Mesenchymal stem cell (in vitro differentiated cells and primary cell): ENCODE measurements at places on chromosomes 6 and 20.
A peak's percentile ranks its signal among the peaks of the same experiment; 100 is the strongest.

DNA sequence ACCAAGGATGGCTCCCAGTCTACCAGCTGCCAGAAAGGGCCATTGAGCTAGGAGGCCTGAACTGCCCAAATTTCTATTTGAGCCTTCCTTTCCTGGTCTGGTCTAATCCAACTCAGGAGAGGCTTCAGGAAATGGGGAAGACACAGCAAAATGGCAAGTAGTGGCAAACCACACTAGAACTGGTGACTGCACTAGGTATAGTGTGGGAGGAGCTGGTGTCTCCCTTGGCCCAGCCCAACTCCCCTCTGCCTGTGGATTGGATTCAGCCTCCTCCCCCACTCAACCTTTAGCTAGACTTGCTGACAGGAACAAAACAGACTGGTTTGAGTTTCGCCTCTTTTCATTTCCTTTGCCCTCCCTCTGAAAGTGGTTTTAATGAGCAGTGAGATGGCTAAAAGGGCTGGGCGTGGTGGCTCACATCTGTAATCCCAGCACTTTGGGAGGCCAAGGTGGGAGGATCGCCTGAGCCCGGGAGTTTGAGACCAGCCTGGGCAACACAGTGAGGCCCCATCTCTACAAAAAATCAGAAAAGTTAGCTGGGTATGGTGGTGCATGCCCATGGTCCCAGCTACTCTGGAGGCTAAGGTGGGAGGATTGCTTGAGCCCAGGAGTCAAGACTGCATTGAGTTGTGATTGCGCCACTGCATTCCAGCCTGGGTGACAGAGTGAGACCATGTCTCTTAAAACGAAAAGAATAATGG is 17.5 kb downstream of the MRPS18A start:
- no peak for DNase-seq

- DNase-seq: no peak
Observed at GRCh38 chr6:146938266-146938665, 266.0 kb upstream of the STXBP5 start.

GRCh38 chr6:161586887-161587286 is 313.0 kb upstream of the AGPAT4 start:
- no peak for DNase-seq

DNA sequence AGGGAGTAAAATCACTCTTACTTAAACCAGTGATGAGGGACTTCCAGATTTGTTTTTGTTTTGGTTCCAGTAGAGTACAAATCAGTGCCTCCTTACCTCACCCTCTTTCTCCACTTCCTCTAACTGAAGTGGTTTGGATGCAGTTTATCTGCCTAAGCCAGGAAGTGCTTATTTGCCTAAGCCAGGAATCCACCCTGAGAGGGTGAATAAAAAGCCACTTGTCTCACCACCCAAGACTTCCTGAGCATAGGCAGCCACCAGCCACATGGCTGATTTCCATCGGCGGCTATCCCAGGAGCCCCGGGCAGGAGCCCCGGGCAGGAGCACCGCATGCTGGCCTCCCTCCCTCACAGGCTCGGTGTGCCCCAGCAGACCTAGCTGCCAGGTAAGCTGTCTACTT is 12.0 kb downstream of the LRP11 start:
- DNase-seq: peak; percentile 95

GRCh38 chr6:33654831-33655554 is 33.9 kb downstream of the ITPR3 start:
- no peak for DNase-seq

DNA sequence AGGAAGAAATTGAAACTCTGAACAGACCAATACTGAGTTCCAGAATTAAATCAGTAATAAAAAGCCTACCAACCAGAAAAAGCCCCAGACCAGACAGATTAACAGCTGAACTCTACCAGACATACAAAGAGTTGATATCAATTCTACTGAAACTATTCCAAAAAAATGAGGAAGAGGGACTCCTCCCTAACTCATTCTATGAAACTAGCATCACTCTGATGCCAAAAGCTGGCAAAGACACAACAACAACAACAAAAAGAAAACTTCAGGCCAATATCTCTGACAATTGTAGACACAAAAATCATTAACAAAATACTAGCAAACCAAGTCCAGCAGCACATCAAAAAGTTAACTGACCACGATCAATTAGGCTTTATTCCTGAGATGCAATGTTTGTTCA is 246.0 kb upstream of the RUNX2 start:
- no peak for DNase-seq

DNA sequence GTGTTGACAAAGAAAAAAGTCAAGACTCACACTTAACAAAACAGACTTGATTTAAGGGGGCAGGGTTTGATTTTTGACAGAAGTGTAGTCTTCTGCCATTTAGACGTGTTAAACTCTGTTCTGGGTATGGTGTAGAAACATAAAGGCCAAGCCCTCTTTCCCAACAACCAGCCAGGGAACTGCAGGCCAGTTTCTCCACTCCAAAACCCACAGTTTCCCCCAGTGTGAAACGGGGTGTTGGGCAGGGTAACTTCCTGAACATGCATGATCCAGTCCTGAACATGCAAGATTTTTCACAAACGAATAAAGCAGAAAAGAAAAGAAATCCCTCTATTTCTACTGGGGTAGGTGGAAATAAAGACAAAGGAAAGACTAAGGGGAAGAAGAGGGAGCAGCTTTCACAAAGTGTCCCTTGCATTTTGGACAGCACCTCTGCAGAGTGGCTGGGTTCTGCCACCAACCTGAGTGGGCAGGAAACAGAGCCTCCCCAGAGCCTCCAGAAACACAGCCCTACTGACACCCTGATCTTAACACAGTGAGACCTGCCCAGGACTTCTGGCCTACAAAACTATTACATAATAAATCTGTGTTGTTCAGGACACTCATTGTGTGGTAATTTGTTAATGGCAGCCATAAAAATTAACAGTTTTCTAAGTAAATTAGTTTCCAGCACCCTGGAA is 7.5 kb downstream of the APMAP start:
- no peak for DNase-seq

- DNase-seq: no peak
Observed at GRCh38 chr20:60013296-60014139, 55.3 kb downstream of the CDH26 start.

GRCh38 chr6:10149603-10150002 is 265.3 kb downstream of the TFAP2A start:
- no peak for DNase-seq

DNA sequence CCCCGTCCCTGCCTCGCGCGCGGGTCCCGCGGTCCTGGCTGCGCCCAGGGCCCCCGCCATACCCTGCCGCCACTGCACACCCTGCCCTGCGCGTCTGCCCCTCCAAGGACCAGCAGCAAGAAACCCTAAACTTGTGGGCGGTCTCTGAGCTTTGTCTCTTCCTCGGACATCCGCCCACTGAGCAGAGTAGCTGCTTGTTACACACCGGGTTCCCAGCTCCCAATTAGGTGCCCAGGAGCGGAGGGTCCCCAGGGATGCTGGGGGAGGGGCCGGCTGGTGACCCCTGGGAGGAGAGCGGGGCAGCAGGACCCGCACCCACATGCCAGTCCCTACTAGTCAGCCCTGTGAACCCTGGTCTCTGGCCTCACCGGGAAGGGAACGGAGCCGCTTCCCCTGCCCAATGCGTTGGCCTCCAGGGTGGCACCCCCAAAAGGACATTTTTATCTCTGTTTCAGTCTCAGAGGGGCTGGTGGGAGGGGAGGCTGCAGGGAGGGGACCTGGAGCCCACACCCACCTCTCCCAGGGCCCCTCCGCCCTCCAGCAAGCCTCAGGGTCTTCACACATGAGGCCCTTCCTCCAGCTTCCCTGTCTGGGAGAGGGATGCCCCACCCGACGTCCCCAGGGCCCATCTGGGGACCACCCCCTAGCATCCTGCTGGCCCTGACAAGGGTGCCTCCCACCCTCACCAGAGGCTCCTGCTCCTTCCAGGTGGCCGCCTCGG is 10.5 kb downstream of the STMN3 start:
- DNase-seq: no peak

DNA sequence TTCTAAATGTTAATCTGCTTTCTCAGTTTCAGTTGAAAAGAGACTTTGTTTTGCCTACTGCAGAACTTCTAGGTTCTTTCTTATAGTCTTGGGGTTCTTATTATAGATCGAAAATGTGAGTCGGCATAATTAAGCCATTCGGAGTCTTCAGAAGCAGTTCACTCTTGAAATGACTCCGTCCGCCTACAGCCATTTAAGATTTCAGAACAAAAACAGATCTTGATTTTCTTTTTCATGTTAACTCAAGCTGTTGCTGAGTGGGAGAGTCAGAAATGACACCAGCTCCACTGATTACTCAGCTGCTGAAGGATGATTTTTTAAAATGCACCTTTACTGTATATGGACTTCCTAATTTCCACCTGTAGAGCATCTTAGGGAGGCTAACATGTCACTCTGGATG is 15.9 kb downstream of the PRDM1 start:
- DNase-seq: no peak

GRCh38 chr6:162917506-162917905 is 189.7 kb downstream of the PACRG start:
- DNase-seq: no peak

DNA sequence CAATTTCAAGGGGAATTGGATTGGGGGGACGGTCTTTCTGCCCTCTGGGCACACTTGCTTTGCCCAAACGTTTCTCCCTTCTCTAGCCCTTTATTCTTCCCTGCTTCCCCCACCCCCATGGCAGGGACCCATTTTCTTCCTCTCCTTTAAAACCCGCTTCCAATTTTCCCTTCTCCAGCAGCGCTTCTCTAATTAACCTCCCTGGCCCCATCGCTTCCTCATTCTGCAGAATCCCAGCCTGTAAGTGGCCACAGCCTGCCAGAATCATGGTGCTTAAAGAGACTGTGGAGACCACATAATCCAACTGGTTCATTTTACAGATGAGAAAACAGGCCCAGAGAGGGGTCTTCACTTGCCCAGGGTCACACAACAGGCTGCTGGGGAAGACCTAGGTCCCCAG is 61.4 kb downstream of the CPNE5 start:
- DNase-seq: no peak

- DNase-seq: peak; percentile 60
Observed at GRCh38 chr6:105882121-105882803, 203.9 kb upstream of the PRDM1 start.

GRCh38 chr6:117409420-117409819 is 16.3 kb downstream of the ROS1 start:
- no peak for DNase-seq

DNA sequence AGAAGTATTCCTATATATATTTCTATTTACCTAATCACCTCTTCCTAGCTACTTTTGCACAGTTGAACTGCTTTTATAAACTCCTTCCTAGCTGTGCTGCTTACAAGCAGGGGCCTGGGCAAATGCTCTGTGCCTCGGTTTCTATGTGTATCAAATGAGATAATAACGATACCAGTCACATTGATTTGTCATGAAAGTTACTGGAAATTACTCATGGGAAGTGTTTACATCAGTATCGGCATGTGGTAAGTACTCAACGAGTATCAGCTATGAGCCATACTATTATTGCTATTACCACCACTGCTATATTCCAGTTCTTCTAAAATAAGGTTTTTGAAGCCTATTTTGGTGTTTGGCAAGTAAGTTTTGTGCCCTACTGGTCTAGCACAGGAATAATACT is 4.9 kb downstream of the LAMA4 start:
- DNase-seq: no peak

DNA sequence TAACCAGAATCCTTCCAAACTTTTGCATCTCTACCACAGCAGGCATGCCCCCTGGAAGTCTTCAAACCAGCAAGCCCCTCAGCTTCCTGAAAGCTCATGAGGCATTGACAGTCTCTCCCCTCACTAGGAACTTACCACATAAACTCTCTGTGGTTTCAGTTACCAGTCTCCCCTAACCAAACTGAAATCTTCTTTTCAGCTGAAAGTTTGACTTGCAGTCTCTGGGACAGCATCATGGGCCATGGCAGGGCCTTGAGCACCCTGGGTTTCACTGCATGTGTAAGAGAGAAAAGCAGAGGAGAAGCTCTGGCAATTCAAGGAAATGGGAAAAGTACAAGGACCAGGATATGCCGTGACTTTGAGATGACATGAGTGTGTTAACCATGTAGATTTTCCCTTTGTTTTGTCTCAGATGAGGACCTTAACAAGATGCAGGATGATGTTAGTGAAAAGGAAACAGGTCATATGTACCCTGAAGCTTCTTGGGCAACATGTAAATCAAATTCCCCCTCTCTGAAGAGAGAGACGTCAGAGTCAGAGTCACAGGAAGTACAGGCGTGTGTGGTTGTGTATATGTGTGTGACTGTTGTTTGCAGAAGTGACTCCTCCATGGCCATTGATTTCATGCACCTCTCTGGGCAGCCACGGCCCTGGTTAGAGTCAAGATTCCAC is 106.3 kb downstream of the TNFRSF21 start:
- DNase-seq: peak; percentile 26

GRCh38 chr6:17666646-17667045 is 40.1 kb downstream of the NUP153 start:
- DNase-seq: no peak

DNA sequence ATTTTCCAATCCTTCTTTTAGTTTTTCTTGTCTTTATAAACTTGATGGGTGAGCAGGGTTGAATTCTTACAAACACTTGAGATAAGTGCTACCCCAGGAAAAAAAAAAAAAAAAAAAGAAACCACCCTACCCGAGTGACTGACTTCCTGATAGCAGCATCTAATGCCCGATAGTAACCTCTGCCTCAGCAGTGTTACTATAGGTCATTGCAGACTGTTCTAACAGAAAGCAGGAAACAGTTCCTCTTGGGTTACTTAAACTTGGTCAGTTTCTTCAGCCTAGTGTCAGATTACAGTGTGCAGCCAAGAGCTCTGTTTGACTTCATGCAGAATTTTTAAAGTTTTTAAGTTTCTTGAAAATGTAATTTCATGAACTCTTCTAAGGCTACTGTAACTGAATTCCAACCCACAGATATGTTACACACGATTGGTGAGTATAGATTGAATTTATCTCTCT is 2.1 kb downstream of the MYLIP start:
- DNase-seq: peak; percentile 91

DNA sequence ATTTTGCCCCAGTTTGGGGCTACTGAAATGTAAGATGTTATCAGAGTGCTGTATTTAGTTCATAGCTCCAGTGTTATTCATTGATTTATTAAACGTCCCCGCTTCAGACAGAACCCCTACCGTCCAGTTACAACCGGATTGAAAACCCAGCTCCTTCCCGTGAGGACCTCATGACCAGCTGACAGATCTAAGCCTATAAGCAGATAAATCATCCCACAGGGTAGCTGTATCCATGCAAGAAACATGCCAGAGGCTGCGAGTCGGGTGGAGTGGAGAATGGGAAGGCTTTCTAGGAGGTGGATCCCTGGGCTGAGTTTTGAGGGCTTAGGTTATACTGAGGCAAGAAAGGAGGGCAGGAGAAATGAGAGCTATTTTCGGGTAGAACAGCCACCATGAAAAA is 260.0 kb downstream of the ARID1B start:
- no peak for DNase-seq

GRCh38 chr6:53691667-53692133 is 26.1 kb upstream of the KLHL31 start:
- no peak for DNase-seq

GRCh38 chr20:33554914-33555420 is 65.1 kb downstream of the CBFA2T2 start:
- peak; percentile 98 for DNase-seq

GRCh38 chr20:54385746-54386145 is 89.6 kb upstream of the DOK5 start:
- DNase-seq: no peak

GRCh38 chr20:59515013-59515905 is 89.1 kb upstream of the PHACTR3 start:
- peak; percentile 13 for DNase-seq

- DNase-seq: peak; percentile 16
Observed at GRCh38 chr20:14412065-14412681, 74.8 kb upstream of the FLRT3 start.

- peak; percentile 91 for DNase-seq
Observed at GRCh38 chr6:6811128-6812009, 222.8 kb downstream of the LY86 start.
